ENCODE measurements at places on chromosomes 1 and 21.

GRCh38 chr1:231866392-231867331 lies 240.1 kb downstream of the DISC1 start:
- peak; percentile 68 for DNase-seq

- DNase-seq = no peak
These were observed 198.4 kb upstream of the PTGFR start for GRCh38 chr1:78292361-78292760.

DNA sequence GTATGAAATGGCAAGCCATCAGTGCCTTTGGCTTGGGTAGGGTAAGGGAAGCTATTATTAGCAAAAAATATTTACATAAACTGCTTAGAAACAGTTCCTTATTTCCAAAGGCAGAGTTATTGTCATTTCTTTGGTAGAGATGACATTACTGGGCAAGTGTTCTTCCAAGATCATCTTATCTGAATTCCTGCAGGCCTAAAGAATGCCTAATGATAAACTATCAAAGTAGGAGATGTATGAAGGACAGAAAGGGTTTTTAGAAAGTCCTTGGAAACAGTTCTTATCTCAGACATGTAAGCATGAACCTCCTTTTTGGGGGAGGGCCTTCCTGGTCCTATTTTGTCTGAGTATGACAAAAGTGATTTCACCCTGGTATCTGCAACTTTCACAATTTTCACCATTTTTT lies 5.1 kb upstream of the FRRS1 start:
- DNase-seq = no peak

- DNase-seq = no peak
These were observed 102.1 kb downstream of the XCL2 start for GRCh38 chr1:168441745-168442144.

DNA sequence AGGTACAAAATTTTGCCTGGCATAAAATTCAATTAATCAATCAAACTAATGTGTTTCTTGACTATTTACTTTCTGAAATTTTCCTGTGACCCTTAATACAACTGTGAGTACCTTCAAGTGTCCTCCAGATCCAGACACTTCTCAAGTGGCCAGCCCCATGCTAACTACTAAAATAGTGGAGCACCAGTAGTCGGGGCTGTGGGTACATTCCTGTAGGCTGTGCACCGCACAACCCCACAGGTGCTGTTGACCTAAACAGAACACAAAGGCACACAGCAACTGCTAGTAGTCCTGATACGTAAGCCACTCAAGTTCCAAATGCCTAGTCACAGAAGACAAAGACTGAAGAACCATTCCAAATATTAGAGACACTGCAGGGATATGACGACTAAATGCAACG lies 36.6 kb downstream of the TMEM50B start:
- no peak for DNase-seq

DNA sequence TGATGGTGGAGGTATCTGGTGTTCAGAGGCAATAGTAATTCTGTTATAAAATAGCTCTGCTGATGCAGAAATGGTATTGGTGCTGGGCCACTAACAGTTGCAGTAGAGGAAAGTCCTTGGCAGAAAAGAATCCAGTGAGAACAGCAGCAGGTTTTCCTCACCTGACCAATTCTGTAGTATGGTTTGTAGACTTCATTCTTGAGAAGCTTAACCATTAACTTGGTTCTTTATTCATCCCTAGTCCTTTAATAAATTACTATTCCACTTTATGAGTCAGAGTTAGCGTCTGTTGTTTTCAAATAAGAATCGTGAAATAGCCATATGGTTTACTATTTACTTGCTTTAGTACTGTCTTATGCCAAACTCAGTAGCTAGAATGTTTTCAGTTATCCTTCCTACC lies 128.5 kb upstream of the SERTAD4 start:
- no peak for DNase-seq

DNA sequence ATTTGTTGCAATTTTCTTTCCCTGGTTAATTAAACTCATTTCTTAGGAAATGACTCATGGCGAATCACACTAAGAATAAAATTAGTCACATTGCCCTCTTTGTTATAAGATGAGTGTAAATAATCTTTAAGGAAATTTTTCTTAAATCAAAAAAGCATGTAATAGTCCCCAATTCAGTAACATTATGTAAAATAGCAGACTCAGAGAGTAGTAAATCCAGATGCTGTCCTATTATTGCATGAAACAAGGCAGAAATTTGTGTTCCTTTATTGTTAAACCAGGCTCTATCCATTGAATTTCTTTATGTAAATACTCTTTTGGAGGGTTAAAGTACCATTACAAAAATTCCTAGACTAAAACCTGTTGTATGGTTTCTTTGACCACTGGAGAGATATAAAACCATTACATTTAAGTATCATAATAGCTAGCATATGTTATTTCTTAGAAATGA lies 154.5 kb upstream of the C1orf87 start:
- no peak for DNase-seq

DNA sequence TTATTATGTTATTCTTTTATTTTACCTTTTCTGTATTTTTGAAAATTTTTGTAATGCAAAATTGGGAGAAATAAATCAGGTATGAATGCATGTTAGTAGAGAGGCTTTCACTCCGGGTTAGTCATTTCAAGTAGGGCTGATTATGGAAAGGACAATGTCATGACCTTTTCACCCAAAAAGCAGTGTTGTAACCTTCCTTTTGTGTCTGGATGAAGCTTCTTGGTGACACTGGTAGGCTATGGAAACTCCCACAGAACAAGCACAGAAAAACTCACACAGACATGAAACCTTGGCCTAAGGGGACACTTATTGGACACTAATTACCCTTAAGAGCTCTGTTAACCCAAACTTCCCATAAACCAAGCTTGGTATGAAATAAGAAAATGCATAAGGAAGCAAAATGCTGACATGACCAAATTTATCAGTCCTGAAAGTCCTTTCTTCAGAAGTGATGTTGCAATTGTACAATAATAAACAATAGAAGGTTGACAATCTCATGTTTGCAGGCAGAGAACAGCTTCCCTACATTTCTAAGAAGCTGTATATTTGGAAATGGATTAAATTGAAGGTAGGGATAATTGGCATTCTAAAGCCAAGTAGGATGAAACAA lies 70.0 kb upstream of the KCNJ15 start:
- DNase-seq = no peak

DNA sequence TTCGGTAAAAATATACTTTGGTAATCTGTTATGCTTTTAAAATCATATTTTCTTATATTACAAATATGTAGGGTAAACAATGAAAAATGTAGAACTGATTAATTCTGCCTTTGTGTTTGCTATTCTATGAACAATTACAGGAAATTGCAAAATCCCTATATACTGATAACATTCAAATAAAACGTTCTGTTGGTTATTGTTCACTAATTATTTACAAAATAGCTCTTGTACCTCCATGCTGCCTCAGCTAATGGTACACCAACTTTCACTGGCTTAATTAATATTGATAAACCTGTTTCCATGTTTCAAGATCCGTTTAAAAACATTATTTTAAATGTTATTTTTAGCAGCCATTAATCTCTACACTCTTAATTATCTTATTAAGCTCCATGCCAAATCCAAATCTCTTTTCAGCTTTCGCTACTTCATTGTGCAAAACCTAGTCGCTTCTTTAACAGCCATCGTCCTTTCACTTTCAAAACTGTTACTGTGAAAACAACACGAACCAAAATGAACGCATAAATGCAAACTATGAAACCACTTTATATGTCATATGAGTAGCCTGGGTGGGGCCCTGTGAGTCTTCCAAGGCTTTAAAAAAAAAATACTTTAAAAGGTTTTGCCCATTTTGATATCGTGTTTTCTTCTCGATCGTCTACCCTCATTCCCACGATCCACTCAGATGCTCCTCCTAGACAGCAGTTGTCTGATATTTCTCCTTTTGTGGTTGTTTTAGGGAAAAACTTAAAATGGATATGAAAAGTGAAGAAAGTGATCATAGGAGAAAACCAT lies 807.1 kb downstream of the USP25 start:
- no peak for DNase-seq

DNA sequence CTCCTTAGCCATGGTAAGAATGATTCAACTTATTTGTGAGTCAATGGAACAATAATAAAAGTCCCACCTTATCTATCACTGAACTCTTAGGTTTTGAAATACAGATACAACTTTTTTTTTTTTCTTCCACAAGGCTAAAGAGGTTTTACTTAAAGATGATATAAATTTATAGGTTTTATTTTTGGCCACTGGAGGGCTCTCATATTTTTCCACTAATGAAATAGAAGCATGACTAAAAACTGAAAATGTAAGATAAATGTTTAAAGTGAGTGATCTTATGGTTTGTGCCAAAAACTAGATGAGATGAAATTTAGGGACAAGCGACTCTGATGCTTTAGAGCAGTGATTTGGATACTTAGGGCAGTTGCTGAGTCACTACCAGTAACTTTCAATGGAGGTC lies 499.0 kb downstream of the NUF2 start:
- no peak for DNase-seq

DNA sequence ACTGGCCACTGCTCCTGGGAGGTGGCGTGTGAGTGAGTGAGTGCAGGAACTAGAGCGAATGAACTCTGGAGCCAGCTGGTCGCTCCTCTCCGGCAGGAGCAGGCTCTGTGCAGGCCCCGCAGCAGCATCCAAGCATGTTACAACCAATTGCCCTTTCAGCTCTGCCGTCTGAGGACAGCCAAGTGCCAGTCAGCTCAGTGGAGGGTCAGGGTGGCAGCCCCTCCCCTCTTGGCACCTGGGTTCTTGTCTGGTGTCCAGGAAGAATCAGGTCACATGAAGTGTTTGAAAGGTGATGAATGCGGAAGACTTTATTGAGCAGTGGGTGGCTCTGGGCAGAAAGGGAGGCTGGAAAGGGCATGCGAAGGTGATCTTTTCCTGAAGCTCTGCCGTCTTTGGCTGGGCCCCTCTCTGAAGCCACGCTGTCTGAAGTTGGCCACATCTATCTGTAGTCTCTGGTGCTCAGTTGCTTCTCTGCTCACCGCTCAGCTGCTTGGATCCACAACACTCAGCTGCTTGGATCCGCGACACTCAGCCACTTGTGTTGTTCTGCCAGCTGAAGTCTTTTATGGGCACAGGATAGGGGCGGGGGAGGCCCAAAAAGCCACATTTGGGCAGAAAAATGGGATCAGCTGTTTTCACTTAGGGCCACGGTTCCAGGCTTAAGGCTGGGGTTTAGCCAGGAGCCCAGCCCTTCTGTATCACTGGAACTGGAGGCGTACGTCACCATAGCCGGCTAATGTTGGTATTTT lies 139.8 kb downstream of the ADSS2 start:
- DNase-seq = no peak

GRCh38 chr1:27963393-27963792 lies 3.6 kb downstream of the XKR8 start:
- DNase-seq = no peak

DNA sequence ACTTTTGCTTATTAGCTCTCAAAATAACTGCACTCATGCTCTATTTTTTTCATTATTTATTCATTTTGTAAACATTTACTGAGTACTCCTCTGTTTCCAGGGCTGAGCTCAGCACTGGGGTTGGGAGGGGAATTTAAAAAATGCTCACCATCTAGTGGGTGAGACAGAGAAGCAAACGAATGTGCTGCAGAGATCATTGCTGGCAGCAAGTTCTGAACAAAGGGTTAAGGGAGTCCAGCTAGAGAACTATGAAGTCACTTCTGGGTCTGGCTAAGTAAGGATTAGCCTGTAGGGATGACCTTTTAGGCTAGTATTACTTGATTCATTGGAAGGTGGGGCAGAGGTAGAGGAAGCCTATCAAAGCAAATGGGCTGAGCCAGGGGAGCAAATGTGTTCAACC lies 99.1 kb upstream of the ZNF644 start:
- DNase-seq = no peak

GRCh38 chr1:46672696-46673095 lies 1.0 kb downstream of the TEX38 start:
- DNase-seq = no peak

GRCh38 chr1:31944205-31945089 lies 6.3 kb upstream of the PTP4A2 start:
- DNase-seq = peak; percentile 89

- DNase-seq = no peak
These were observed at the start of gene LEFTY1 for GRCh38 chr1:225888898-225889601. LEFTY1 (minus strand) TSS chr1:225889146; CDS start chr1:225889066, 80 bp downstream.

DNA sequence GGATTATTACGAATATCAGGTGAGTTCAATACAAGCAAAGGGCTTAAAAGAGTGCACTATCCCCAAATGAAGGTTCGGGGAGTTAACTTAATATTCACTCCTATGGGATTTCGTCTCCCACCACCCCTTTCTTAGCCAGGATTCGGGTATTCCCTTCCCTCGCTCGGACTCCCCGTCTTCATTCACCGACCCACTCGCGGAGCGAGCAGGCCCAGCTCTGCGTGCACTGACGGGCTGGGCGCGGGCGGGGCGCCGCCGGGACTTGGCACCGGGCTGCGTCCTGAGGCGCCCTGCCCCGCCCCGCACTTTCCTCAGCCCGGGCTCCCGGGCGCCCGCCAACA lies 7.7 kb upstream of the MPZL1 start:
- no peak for DNase-seq

DNA sequence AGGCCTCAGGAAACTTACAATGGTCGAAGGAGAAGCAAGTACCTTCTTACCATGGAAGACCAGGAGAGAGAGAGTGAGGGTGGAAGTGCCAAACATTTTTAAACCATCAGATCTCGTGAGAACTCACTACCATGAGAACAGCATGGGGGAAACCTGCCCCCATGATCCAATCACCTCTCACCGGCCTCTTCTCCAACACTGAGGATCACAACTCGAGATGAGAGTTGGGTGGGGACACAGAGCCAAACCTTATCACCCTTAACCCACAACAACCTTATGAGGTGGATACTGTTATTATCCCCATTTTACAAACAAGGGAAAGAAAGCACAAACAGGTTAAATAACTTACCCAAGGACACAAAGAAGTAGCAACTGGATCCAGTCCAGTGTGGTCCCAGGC lies 80.5 kb downstream of the MPZL1 start:
- no peak for DNase-seq

DNA sequence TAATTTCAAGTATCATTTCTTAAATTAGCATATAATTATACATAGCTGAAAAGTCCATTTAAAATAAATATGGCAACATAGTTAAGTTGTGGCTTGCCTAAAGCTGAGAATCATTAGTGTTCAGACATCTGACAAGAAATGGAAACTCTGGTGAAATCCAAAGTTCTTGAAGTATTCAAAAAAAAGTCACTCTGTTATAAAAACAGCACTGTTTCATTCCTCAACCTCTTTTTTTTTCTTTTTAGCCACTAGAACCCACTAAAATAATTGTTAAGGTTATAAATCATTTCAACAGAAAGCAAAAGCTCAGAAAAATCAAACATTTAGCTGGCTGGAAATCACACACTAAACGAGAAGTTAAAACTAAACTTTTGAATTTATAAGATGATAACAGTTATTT lies 476.7 kb downstream of the LTN1 start:
- DNase-seq = no peak

GRCh38 chr1:239913141-239913585 lies 178.5 kb upstream of the FMN2 start:
- no peak for DNase-seq

DNA sequence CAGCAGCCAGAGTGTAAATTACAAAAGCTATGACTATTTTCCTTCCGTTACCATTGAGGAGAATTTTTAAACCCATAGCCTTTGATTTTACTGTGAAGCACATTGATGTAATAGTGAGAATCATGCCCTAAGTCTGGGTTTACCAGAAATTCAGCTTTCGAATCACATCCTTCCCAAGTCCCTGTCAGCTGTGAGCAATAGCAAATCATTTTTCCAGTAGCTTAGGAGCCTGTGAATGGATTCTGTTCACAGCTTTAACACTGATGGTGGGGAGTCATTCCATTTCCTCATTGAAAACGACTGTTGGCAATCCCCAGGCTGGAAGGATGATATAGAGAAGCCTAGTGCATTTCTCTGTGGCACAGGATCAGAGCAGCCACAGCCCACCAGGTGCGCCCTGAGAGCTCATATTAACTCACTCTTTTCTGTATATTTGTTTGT lies 82.2 kb upstream of the C1orf105 start:
- DNase-seq = peak; percentile 81

Data from activated CD4-positive, alpha-beta memory T cell treated with anti-CD3 and anti-CD28 coated beads for 36 hours (primary cell).